ENCODE measurements at places on chromosomes 11 and 22.

- DNase-seq: no peak
Measured at GRCh38 chr22:46734830-46735453, 3.1 kb downstream of the CERK start.

GRCh38 chr11:82718821-82719220 lies 14.8 kb downstream of the FAM181B start:
- no peak for DNase-seq

DNA sequence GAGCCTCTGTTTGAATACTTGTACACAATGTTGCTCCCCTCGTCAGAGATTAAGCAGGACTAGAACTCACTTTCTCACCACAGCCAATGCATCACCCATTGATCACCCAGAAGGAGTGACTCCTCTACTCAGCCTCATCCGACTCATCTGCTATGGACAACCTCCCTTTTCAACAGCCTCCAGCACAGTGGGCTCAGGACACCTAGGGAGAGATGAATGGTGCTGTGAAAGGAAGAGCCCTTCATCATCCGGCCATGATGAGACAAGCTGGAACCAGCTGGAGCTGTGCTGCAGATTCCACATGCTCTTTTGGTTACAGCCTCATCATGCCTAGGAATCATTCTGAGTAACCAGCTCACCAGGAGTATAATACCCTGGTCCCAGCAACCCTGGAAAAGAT lies 15.5 kb downstream of the C11orf91 start:
- no peak for DNase-seq

GRCh38 chr11:112760396-112761059 lies 200.7 kb upstream of the NCAM1 start:
- no peak for DNase-seq

DNA sequence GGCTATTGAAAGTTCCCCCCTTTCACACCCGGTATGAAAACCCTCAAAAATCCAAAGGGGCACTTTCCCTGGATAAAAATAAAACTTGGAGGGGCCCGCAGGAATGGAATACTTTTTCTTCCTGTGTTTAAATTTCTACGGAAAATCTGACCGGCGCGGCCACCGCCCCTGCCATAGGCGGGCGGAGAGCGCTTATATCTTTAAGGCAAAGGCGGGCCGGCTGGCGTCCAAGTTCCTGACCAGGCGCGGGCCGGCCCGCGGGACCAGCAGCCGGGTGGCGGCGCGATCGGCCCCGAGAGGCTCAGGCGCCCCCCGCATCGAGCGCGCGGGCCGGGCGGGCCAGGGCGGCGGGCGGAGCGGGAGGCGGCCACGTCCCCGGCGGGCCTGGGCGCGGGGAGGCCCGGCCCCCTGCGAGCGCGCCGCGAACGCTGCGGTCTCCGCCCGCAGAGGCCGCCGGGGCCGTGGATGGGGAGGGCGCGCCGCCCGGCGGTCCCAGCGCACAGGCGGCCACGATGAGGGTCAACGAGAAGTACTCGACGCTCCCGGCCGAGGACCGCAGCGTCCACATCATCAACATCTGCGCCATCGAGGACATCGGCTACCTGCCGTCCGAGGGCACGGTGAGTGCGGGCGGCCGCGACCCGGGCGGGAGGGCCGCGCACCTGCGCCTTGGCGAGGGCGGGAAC lies at the start of gene ANO1:
Gene ANO1 (plus strand): TSS at position 223 of the 686 bp plus-strand sequence. CDS start 290 bp downstream, at position 513.
- DNase-seq: no peak

- DNase-seq: no peak
Measured at GRCh38 chr11:61854966-61855714, 27.0 kb downstream of the FADS2 start.

DNA sequence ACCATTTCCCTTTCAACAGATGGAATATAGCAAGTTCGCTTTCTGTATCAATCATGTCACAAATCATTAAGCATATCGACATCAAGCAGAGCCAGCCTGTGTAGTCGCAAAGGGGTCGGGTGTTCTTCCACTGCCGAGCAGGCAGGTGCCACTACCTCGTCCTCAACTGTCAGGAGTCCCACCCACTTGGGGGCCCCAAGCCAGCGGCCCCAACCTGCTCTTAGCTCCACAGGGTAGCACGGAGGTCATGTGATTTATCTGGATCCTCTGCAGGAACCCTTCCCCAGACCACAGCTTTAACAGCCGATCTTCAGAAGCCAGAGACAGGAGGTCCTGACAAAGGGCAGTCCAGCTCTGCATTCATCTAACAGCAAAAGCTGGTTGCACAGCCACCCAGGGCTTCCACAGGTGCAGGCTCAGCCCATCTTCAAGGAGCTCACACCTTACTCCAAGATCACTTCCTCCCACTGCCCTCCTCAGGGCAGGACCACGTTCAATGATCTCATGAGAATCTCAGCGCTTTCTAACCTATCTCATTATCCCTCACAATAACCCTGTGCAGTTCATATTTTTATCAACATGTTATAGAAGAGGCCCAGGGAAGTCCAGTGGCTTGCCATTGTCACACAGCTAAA lies 110.2 kb downstream of the TRIM29 start:
- DNase-seq: no peak

GRCh38 chr11:79129702-79130101 lies 311.1 kb downstream of the TENM4 start:
- no peak for DNase-seq

DNA sequence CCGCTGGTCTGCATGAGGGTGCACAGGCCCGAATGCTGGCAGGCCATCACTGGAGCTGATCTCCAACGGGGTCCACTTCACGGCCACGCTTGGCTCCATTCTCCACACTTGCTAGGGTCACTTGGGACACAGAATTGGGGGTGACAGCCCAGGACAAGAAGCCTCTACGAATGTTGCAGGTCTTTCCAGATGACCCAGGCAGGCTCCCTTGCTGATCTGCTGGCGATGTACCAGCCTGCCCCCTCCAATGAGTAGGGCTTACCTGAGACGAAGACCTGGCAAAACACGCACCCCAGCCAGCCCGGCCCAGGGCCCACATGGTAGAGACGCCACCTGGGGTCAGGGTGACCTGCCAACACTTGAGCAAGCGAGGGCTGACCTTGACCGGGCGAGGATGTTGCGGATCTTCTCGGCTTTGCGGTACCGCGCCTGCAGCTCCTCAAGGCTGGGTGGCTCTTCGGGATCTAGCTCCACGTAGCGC lies 44.9 kb downstream of the C11orf58 start:
- DNase-seq: no peak

Data from brain microvascular endothelial cell (primary cell).